ENCODE measurements at places on chromosomes 16 and 17.

DNA sequence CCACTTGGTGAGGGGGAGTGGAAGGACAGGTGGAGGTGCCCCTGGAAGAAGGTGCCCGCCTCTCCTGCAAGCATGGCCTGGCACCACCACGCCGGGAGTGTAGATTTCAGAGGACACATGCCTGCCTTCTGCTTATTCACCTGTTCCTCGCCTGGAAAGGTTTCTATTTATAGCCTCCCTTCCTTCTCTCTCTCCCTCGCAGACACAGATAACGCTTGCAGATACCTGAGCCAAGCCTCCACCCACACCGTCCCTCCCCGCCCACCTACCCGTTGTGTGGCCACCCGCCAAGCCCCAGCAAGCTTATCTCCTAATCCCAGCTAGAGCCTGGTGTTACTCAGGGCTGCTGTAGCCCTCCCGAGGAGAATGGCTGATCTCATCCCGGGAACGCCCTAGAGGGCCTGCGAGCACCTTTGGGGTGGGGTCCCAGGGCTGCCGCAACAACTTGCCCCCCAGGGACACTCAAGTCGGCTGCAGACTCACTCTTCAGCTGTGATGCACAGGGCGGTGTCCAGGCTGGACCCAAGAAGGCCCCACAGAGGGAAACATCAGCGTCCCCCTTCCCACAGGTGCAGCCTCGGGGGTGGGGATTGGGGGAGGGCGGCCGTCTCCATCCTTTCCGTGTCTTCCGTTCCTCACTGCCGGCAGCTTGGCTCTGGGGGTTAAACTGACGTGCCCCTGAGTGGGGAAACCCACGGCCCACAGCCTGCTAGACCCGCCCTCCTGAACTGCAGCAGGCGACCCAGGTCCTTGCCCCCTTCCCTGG, 1.9 kb upstream of the SNAI3 start:
- DNase-seq = no peak

DNA sequence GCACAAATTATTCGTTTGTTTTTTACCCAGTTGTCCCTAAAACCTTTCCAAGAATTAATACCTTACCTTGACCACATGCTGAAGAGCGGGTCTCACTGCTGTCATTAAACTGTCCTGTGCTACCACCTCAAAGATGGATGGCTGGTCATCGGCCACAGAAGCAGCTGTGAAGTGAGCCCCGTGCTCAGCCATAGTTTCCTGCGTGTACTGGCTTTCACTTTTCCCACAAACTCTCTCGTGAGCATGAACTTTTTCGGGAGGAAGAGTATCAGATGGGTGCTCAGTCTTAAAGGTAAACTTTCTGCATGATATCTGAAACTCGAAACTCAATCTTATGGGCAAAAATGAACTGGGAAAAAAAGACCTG, 558 bp downstream of the PEX12 start:
- DNase-seq = no peak

DNA sequence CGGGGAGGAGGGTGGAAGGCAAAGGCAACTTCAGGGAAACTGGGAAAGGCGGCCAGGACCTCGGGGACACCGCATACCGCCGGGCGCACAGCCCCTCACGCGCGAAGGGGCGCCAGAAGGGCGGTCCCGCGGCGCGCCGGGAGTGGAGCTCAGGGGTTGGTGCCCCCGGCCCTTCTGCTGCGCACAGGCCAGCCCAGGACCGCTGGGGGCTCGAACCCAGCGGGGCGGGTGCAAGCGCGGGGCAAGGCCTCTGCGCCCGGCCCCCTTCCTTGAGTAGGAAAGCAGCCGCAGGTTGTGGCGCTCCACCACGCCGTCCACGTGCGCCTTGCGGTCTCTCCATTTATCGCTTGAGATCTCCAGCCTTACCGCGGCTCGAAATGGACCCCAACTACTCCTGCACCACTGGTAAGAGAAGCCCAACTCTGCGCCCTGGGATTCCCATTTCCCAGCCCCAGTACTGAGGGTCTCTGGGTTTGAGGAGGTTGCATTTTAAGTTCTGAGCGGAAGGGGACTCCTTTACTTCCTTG, 3.0 kb upstream of the MT1A start:
- DNase-seq = no peak

GRCh38 chr17:14621826-14622614, 321.1 kb downstream of the HS3ST3B1 start:
- no peak for DNase-seq
